ENCODE measurements at places on chromosomes 4 and X.

- no peak for DNase-seq
These were observed 2.0 kb downstream of the GAK start for GRCh38 chr4:930028-930551.

- no peak for DNase-seq
These were observed 5.6 kb downstream of the QRFPR start for GRCh38 chr4:121375262-121375661.

- DNase-seq: no peak
These were observed 65.3 kb downstream of the NYX start for GRCh38 chrX:41512394-41512793.

GRCh38 chr4:118973295-118973694 is 84.6 kb downstream of the SYNPO2 start:
- DNase-seq: no peak

DNA sequence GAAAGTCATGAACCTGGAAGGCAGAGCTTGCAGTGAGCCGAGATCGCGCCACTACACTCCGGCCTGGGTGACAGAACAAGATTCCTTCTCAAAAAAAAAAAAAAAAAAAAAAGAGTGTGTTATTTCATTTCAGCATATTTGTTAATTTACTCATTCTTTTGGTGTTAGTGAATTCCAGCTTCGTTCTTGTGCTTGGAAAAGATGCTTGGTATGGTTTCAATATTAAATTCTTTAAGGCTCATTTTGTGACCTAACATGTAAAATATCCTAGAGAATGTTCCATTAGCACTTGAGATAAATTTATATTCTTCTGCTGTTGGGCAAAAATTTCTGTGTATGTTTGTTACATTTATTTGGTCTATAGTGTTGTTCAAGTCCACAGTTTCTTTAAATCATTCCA is 66.8 kb downstream of the SPIN3 start:
- DNase-seq: no peak

- no peak for DNase-seq
These were observed 160.0 kb upstream of the SPRY1 start for GRCh38 chr4:123236606-123237005.

- no peak for DNase-seq
These were observed 7.4 kb downstream of the GAB1 start for GRCh38 chr4:143344041-143344440.

DNA sequence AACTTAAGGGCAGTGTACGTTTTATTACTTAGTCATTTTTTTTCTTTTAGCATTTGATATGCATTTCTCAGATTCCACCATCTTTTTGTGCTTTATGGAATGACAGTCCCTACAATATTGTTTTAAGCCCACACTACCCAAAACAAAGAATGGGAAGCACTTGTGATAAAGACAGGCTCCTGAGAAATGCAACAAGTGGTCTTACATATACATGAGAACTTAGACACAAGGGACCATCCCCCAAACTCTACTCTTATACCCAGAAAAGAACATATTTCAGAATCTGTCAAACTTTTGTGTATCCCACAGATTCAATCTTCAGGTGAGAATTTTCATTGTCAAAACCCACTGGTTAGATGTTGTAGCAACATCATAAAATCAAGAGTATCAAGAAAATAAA is 491.1 kb downstream of the AFF2 start:
- no peak for DNase-seq

DNA sequence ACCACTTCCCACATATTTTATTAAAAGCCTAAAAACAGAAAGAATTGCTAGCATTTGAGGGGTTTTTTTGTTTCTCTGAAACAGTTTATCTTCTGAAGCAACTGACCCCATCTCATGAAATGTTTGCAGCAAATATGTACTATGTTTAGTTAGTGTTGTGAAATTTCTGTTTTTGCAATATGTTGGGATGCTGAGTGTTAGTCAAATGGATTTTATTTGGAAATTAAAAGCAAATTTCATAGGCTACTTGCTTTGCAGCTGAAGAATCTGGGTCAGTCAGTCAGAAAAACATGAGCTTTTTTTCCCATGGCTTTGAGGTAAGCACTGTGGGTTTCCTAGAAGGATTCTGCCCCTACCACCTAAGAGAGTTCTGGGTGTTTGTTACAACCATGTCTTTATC is 184.9 kb upstream of the DKK2 start:
- DNase-seq: no peak

- DNase-seq: no peak
These were observed 152.9 kb downstream of the POLA1 start for GRCh38 chrX:24846550-24847150.

DNA sequence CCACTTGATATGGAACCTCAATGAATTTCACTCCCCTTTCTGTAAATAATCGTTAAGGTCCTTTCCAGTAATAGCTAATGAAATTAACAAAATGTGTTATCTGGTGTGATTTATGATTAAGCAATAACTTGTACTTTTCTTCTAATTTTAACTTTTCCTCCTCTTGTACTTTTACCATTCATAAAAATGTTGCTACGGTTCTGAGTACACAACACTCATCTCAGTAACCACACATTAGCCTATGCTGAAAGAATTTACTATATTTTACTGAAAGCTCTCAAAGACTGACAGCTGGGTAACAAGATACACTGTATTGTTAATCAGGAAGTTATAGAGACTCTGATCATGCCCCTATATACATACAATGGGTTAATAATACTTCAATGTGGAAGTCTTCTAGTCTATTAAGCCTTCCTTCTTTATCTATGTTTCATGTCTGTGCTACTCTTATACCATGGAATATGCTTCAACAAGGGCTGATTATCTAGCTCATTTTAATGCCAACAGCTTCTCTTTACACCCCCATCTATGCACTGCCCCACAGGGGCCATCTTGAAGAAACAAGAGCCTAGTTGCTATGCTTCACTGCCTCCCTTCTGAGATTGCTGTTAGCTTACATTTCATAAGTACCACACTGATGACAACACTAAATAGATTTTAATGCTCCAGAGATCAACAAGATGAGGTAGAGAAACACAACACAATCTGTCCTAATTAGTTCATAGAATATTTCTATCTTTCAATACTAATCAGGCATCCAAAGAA is 39.1 kb downstream of the LAMP2 start:
- no peak for DNase-seq

DNA sequence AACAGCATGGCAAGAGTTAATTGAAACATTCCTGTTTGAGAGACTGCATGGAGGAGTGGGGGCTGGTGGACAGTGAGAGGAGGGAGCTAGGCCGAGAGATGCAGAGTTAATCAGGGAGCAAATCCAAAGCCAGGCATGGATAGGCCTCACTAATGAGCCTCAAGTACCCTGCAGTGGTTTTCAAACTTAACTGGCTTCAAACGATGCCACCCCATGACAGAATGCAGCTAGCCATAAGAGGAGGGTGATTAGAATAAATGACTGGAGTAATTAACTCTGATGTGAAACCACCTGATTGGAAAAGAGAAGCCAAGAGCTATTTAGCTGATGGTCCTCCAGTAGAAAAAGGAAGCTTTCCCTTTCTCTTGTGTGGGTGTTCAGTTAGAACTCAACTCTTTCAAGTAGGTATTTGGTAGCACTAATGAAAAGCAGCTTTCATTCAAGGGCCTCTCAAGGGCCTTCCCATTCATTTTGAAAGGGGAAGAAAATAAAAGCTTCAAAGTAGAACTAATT is 215.4 kb upstream of the MAB21L2 start:
- DNase-seq: no peak

DNA sequence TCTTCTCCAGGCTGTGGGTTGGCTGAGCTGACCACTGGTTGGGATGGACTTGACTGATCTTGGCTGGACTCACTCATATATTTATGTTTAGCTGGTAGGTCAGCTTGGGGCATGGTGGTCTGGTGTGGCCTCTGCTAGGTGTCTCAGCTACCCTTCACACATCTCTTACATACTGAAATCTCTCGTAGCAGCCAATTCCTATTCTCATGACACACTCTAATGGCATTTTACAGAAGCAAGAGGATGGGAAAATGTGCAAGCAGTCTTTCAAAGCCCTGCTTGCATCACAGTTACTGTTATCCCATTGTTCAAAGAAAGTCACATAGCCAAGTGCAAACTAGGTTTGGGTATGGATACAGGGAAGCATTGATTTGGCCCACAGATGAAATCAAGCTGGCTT is 55.5 kb upstream of the PCDH18 start:
- DNase-seq: no peak

GRCh38 chr4:158826057-158826456 is 57.2 kb downstream of the FNIP2 start:
- no peak for DNase-seq

- no peak for DNase-seq
These were observed 346.6 kb downstream of the OPHN1 start for GRCh38 chrX:68086709-68087108.

DNA sequence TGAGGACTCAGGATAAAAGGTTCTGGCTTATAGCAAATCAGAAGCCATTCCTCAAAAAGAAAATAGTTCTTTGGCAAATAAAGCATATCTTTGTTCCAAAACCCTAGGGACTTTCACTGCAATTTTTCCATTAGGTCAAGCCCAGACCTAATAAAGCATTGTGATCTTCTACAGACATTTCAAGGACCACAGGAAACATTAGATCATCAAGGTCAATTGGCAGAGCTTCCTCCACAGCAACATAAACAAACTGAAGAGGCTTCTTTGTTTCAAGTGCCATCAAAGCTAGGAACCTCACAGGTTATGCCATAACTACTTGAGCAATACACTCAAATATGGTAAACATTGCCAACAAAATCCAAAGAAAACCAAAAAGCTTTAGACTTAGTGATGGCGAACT is 144.9 kb downstream of the ANXA5 start:
- no peak for DNase-seq

- no peak for DNase-seq
These were observed 217.3 kb downstream of the DKK2 start for GRCh38 chr4:106818764-106819163.

- DNase-seq: no peak
These were observed 152.8 kb upstream of the ANK2 start for GRCh38 chr4:112896609-112897190.

DNA sequence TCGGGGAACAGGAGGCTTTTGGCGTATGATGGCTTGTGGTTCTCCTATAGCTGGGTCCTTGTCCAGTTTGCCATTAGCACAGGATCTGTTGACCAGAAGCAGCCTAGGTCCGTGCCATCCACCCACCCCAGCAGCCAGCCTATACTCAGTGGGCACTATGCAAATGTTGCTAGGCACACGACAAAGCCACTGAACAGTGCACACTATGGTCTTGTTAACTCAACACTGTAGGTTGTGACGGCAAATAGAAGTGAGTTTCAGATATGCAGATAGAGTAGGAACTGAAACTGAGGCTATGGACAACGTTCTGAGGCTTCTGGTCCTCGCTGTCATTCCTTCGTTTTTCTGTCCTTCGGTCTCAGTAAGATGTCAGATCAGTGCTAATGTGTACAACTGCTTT is 541.3 kb upstream of the TENM3 start:
- no peak for DNase-seq

- DNase-seq: no peak
These were observed 323.2 kb downstream of the ARHGAP24 start for GRCh38 chr4:85798012-85798770.

DNA sequence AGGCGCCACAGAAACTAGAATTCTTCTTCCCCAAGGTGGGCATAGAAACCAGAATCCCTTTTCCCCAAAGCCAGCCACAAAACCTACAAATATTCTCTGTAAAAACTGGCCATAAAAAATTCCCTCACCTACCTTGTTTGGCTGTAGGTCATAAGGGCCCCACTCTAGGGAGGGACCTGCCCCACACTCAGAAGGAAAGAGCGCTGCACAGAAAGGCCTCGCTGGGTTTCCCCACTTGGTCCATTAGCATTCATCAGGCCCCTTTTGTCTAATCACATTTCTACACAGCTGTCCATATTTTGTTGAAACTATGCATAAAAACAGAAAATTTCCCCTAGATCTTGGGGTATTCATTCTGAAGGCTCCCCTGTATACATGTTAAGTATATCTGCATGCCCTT is 54.1 kb downstream of the PHKA2 start:
- no peak for DNase-seq

DNA sequence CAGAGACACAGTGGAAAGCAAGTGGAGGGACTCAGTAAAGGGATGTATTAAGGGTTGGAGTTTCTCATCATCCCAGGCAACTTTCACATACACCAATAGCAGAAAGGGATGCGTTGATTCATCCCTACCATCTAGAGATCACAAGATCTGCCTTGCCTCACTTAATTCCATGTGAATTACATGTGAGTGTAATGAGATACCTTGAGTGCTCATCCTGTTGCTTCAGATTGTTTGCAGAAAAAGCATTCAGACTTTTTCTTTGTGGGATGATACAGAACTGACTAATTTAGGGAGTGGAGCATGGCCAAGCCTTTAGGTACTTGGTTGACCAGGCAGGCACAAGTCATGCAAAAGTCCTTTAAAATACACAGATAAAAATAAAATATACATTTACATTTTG is 124.8 kb upstream of the SLIT2 start:
- DNase-seq: no peak

DNA sequence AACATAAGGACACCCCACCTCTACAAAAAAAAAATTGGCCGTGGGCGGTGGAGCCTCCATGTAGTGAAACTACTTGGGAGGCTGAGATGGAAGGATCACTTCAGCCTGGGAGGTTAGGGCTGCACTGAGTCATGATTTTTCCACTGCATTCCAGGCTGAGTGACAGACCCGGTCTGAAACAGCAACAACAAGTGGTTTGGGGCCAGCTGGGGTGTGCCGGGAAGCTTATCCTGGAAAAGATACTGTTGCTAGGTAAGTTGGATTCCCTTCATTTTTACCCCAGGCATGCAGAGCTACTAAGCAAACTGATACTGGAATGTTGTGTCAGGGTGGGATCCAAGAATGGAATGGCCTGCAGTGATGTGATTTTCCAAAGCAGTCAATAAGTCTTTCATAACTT is 57.0 kb downstream of the XAGE2 start:
- no peak for DNase-seq

DNA sequence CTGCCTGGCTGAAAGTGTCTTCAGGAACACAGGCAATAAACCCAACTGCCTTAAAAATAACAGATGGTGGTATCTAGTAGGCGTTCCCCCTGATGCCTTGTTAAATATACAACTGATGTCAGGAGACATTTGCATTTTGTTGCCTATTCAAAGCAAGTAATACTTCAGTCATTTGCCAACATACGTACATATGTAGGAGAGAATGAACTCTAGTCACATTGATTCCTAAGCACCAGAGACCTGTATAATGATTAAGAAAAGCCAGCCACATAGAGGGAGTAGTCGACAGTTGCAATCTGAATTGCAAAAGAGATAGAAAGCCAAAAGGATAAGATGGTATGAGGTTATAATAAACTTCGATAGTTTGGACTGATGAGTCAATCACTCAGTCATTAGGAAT is 191.0 kb upstream of the EMCN start:
- DNase-seq: no peak

GRCh38 chrX:19649226-19649995 is 134.1 kb upstream of the MAP3K15 start:
- no peak for DNase-seq

DNA sequence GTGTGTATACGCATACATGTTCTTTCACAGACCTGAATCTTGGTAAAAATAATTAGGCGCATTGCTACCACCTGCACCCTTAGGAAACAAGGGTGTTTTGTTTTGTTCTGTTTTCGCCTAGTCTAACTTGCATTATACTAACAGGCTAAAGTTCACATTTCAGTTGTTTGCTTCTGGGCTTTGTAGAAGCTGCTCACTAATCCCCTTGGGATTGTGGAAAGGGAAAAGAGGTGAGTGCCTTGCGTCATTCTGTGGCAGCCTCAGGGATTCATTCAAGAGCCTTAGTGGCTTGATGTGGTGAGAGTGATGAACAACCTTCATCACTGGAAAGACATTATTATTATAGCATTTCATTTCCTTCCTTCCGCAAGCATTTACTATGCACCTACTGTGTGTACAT is 331.1 kb downstream of the ADGRL3 start:
- DNase-seq: no peak
